Neural crest cell (in vitro differentiated cells): ENCODE measurements at places on chromosomes 16 and 17.

DNA sequence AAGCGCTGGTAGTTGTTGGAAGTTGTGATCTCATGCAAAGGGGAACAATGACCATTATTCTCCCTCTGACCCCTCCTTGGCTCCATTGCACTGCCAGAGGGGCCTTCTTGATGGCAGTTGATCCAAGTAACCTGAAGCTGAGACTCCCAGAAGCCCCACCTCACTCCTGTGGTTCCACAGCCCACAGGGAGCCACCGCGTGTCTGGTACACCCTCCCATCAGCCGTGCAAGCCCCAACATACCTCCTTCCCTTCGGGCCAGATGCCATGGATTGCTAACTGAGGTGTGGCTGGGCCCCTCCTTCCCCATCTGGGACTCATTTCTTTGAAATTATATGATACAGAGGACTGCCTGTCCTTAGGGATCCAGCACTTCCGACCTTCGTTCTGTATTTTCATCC lies 17.8 kb downstream of the SAP30BP start:
- peak overlapping the region; percentile 43 for H3K27ac ChIP-seq
- no peak overlapping the region for H3K4me3 ChIP-seq
- no peaks in the 10 kb centered on the region for H3K27me3 ChIP-seq
- H3K36me3 ChIP-seq: no peaks in the 10 kb centered on the region
- no peak for DNase-seq

DNA sequence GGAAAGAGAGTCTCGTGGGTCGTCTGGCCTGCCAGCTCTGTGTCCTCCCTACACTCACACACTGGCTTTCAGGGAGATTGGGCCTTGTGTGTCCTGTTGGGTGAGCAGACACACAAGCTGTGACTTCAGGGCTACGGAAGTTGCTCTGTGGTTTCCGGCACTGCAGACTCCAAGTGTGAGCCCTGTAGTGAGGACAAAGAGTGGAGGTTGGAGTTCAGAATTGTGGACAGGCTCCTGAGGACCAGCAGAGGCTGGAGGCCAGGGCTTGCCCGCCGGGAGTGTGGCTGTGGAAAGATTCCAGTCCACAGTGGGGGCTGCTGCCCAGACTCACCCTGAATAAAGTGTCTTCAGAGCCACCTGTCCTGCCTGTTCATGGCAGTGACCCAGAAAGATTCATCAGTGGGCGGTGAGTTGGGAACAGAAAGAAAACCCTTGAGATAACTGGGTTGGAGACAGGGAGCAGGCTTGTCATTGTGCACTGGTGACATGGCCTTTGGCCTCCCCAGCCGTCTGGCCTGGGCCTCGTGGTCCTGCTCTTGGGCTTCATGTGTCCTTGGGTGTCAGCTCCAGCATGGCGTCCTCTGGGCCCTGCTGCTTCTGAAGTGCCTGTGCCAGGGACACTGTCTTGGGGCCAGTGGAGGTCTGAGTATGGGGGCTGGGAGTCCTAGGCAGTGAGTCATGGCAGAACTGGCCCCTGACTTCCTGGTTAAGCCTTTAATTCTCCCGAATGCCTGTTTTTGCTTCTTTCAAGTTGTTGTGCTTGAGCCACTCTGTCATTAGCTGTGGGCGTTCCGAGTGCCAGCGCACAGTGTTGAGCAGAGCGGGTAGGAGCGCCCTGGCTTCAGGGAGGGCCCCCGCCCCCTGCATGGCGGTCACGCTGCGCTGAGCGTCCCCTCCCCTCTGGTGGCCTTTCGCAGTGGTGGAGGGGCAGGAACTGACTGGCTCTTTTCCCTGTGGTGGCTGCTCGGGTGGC lies 19.9 kb upstream of the ZNF750 start:
- peaks cover 19% of the 10 kb centered on the region for H3K36me3 ChIP-seq
- no peak overlapping the region for H3K4me3 ChIP-seq
- peak; percentile 14 for DNase-seq

DNA sequence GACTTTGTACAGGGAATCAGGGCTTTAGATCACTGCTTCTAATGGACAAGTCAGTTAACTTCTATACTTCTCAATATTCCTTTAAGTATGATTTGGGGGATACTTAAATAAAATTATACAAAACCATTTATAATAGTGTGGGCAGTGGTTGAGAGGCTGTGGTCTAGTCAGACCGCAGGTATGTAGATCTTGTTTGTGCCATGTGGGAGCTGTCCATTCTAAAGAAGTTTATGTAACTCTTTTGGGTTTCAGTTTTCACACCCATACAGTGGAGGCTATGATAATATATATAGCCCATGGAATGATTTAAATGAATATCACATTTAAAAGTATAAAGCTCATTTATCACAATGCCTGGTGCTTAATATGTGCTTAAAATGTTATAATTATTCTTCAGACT lies 654.3 kb upstream of the KIF2B start:
- no peak overlapping the region for H3K4me3 ChIP-seq
- H3K4me1 ChIP-seq: no peaks in the 10 kb centered on the region
- DNase-seq: no peak
- no peak overlapping the region for H3K27ac ChIP-seq
- H3K36me3 ChIP-seq: no peaks in the 10 kb centered on the region

DNA sequence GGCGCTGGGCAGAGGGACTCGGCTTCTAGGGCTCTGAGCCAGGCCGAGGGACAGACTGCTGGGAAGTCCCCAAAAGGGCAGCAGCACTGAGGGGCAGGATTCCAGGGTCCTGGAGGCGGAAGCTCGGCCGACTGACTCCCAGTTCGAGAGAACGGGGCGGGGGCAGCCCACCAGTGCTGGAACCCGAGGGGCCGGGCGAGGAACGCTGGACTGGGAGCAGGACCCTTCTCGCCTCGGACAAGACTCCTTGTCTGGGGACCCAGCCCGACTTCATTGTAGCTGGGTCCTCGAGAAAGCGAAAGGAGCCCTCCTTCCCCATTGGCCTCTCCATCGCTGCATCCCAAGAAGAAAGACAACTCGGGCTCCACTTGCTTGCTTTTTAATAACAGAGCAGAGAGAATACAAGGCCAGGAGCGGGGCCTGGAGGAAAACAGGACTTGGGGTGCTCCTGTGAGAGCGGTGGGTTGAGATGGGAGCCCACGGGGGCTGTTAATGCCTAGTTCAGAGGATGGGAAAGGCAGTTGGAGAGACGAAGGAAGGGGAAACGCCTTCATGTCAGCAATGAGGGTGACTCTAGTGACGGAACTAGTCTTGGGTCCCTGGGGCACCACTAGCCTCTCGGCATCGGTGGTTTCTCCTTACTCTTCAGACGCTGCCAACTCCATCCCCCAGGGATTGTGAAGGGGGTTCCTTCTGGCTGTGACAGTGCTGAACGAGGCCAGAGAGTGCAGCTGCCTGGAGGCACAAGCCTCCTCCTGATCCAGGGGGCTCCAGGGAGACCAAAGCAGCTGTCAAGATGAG lies 492 bp upstream of the CAMTA2 start:
- no peak overlapping the region for H3K27ac ChIP-seq
- no peaks in the 10 kb centered on the region for H3K36me3 ChIP-seq
- H3K27me3 ChIP-seq: no peaks in the 10 kb centered on the region
- no peak for DNase-seq

DNA sequence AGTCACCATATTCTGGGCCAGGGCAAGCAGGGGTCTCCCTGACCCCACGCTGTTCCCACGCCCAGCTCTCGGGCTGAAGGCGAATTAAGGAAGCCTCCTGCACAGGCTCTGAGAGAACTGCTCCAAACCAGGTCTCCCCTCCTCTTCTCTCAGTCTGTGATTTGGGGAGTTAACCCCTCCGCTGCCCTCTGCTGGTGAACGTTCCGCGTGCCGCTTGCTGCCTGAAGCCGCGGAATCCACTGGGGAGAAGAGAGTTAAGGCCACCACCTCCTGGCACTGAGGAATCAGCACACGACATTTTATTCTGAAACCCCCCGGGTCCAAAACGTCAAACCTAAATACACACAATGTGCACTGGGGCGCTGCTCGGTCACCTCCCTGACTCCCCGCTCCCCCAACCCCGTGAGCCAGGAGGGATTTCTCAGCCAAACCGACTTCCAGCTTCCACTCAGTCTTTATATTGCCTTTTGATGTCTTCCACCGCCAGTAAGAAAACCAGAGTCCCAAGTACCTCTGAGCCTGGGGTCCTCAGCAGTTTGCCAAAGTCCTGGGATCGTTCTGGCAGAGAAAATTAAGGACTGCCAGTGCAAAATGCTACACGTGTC lies 54.4 kb upstream of the RCVRN start:
- peaks cover 17% of the 10 kb centered on the region for H3K27me3 ChIP-seq
- no peaks in the 10 kb centered on the region for H3K36me3 ChIP-seq
- peak; percentile 71 for DNase-seq
- no peak overlapping the region for H3K27ac ChIP-seq
- peaks cover 14% of the 10 kb centered on the region for H3K4me1 ChIP-seq

DNA sequence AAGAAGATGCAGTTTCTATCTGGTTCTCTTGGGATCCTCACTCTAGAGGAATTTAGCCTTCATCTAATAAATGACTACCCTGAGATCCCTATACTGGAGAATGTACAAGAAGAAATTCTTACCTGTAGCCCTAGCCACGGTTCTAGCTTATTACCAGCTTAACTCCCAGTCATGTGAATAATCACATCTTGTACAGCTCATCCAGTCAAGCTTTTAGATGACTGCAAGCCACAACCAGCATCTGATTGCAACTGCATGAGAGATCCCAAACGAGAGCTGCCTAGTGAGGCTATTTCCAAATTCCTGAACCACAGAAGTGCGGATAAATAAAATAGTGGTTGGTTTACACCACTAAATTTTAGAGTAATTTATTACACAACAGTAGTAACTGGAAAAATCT lies 196.0 kb upstream of the CPHXL start:
- no peaks in the 10 kb centered on the region for H3K27me3 ChIP-seq
- no peak overlapping the region for H3K4me3 ChIP-seq
- no peak for DNase-seq

- H3K4me3 ChIP-seq: peak overlapping the region; percentile 96
- peaks cover 63% of the 10 kb centered on the region for H3K4me1 ChIP-seq
- peaks cover 28% of the 10 kb centered on the region for H3K27me3 ChIP-seq
- peaks cover 3% of the 10 kb centered on the region for H3K36me3 ChIP-seq
Measured at GRCh38 chr17:7835814-7836595, 2.0 kb downstream of the KDM6B start.

- peaks cover 23% of the 10 kb centered on the region for H3K27me3 ChIP-seq
- no peak for DNase-seq
- H3K27ac ChIP-seq: peak overlapping the region; percentile 35
- H3K4me3 ChIP-seq: no peak overlapping the region
Measured at GRCh38 chr17:79890706-79891105, 51.5 kb upstream of the CBX4 start.

- DNase-seq: no peak
- H3K4me3 ChIP-seq: no peak overlapping the region
- H3K4me1 ChIP-seq: peaks cover 8% of the 10 kb centered on the region
- H3K27me3 ChIP-seq: no peaks in the 10 kb centered on the region
Measured at GRCh38 chr17:32602396-32602795, 115.6 kb downstream of the CDK5R1 start.

GRCh38 chr16:87192452-87193073 lies 124.6 kb downstream of the C16orf95 start:
- H3K27me3 ChIP-seq: no peaks in the 10 kb centered on the region
- H3K36me3 ChIP-seq: peaks cover under 1% of the 10 kb centered on the region
- DNase-seq: no peak
- no peak overlapping the region for H3K4me3 ChIP-seq

- H3K27ac ChIP-seq: no peak overlapping the region
- no peaks in the 10 kb centered on the region for H3K27me3 ChIP-seq
- no peaks in the 10 kb centered on the region for H3K36me3 ChIP-seq
Measured at GRCh38 chr16:12503191-12503590, 300.5 kb downstream of the CPPED1 start.

- H3K36me3 ChIP-seq: no peaks in the 10 kb centered on the region
- DNase-seq: no peak
- peaks cover 75% of the 10 kb centered on the region for H3K27me3 ChIP-seq
- H3K4me1 ChIP-seq: peaks cover 31% of the 10 kb centered on the region
Measured at GRCh38 chr16:79297296-79297695, 303.2 kb downstream of the MAF start.

DNA sequence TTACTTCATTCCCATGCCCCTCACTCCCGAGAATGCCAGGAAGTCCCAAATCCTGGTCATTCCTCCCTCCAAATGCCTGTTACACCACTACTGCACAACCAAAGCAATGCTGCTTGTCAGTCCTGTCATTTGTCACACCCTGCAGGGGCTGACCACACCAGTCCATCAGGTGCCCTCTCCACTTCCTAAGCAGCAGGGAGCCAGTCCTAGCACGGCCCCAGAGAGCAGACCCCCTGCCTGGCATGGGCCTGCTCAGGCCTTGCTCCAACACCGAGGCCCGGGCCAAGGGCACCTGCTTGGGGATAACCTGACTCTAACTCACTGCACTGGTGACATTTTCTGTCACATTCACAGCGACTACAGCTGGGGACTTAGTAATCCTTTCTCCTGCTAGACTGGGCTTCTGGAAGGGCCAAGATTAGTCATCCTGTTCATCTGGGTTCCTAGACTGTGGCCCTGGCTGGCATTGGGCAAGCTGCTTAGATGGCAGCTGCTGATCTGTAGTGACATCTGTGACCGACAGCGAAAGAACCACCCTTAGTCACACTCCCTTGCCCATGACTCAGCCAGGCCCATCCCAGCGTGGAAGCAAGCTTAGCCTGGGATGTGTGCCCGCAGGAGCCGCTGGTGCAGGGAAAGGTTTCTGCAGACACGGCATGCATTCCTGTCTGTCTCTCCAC lies 5.4 kb downstream of the ALYREF start:
- DNase-seq: no peak
- no peak overlapping the region for H3K27ac ChIP-seq
- H3K4me1 ChIP-seq: peaks cover 7% of the 10 kb centered on the region

DNA sequence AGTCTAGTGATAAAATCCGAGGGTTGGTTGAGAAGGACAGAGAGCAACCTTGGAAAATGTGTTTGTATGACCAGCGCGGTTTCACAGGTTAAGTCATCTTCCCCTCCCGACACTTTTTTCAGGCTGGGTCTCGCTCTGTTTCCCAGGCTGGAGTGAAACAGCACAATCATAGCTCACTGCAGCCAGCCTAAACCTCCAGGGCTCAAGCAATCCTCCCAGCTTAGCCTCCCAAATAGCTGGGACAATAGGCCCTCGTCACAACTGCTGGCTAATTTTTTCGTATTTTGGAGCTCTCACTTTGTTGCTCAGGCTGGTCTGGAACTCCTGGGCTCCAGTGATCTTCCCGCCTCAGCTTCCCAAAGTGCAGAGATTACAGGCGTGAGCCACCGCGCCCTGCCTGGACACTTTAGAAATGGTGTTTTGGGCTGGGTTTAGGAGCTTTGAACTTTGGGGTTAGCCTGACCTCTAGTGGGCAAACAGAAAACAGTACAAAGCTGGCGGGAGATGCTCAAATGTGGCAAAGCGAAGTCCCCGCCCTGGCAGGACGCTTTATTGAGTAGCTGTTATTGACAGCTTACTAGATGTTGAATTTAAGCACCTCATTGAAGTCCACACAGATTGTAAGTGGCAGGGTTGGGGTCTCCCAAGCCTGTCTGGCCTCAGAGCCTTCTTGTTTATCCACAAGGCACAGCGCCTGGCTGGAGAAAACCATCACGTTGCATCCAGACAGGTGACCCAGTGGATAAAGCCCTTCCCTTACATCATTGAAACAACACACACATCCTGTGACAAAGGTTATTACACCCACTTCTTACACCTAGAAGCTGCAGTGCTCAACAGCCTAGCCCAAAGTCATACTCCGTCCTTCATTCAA lies 34.7 kb upstream of the RBBP6 start:
- H3K36me3 ChIP-seq: no peaks in the 10 kb centered on the region
- no peak overlapping the region for H3K27ac ChIP-seq
- peak; percentile 57 for DNase-seq
- no peaks in the 10 kb centered on the region for H3K4me1 ChIP-seq
- peaks cover 38% of the 10 kb centered on the region for H3K27me3 ChIP-seq
